ENCODE measurements at places on chromosomes 3 and 15.

- DNase-seq: no peak
These were observed 103.4 kb downstream of the LSAMP start for GRCh38 chr3:116341899-116342298.

GRCh38 chr3:37377670-37378069 is 203.3 kb upstream of the LRRFIP2 start:
- DNase-seq: no peak

DNA sequence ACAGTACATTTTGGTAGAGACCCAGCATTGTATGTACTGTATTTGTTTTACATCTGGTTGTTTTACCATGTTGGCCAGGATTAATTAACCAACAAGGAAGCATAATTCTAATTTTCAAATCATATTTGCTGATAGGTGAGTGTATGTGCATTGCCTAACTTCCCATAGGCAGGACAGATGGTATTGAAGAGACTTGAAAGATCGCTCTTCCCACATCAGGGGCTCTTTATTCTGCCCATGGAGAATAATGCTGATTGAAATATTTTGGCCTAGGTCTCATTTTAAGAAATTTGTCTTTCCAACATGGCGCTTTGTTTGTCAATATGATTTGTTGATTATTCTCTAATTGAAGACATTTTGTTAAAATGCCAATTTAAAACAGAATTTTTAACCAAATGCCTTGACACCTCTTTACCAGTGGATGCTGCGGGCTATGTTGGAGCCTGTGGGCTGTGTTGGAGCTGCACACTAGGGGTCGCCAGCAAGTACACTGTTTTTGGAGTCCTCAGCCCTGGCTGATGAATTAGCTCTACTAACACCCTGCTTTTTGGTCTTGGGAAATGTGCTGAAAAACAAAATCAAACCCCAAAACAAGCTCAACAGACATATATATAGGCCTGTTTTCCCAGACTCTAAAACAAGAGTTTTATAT is 5.3 kb downstream of the P2RY12 start:
- peak; percentile 14 for DNase-seq

- DNase-seq: no peak
These were observed 36.0 kb downstream of the TM2D3 start for GRCh38 chr15:101615986-101616848.

DNA sequence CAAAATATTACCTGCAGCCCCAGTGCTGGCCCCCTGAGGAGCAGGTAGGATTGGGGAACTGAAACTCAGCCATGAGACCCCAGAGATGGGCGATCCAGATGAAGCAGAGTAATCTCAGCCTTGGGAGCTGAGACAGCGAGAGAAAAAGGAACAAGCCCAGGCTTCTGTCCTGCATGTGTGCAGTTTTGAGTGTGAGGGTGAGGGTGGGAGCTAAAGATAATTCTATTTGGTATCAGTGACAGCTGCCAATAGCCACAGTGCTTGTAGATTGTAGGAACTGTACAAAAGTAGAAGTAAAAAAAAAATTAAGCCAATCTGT is 5.9 kb downstream of the ATP8B4 start:
- no peak for DNase-seq

GRCh38 chr3:116259984-116260383 is 185.3 kb downstream of the LSAMP start:
- no peak for DNase-seq

DNA sequence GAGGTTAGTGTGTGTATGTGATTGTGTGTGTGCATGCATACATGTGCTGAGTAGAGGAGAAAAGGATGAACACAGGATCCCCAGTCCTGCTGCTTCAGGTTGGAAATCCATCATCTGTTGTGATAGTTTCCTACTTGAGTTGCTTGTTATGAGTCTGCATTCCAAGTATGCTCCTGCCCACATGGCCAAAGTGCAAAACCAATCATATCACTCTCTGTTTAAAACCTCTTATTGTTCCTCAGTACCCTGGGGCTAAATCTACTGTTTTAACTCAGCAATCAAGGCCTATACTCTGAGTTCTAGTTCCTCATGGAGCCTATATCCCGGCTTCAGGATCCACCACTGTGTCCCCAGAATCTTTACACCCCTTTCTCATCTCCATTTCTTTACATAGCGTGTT is 139.9 kb upstream of the TLE3 start:
- no peak for DNase-seq

GRCh38 chr3:103389356-103389755 is 954.5 kb downstream of the ZPLD1 start:
- DNase-seq: no peak

DNA sequence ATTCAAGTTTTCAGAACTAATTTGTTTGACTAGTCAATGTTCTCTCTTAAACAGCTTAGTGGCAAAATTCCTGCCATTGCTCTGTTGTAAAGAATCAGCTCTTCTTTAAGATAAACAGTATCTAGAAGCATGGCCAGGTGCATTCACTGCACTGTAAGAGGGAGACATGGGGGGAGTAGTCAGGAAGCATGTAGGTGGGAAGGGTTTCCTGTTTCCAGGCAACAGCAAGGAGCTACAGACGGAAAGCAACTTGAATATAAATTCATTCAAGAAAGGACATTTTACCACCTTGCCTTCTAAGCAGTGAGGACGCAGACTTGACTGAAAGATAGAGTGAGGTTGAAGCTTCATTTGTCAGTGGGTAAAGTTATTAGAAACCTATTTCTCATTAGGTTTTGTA is 55.3 kb downstream of the BBX start:
- DNase-seq: no peak

GRCh38 chr3:36221975-36222374 is 158.3 kb upstream of the STAC start:
- no peak for DNase-seq

GRCh38 chr15:71052356-71052755 is 62.9 kb upstream of the THSD4 start:
- DNase-seq: no peak

GRCh38 chr15:49154799-49155109 is 645 bp downstream of the COPS2 start:
- DNase-seq: no peak

DNA sequence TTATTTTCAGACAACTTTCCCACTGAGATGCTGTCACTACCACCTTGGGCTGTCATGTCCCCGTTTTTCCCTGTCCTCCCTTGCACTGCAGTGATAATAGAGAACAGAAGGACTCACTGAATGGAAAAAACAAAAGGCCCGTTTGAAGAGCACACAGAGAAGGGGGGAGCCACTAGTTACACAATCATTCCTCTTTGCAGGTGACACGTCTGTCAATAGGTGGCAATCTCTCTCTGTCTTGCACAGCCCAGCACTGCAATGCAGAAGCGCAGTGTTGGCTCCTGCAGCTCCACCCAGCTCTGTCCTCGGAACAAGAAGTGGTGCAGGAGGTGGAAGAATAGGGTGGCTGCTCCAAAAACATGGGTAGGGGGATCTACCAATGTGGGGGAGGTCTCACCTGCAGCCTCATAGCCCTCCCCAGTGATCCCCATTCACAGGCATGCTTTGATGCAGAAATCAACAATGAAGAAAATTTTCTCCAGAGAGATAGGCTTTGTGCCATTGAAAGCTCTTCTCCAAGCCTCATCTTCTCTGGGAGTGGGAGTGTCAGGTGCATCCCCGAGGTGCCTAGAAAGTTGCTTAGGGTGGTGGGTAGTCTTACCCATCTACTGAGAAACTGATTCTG is 31.8 kb downstream of the FSTL1 start:
- peak; percentile 50 for DNase-seq

- peak; percentile 50 for DNase-seq
These were observed 67.2 kb downstream of the EFHB start for GRCh38 chr3:19866751-19867347.

DNA sequence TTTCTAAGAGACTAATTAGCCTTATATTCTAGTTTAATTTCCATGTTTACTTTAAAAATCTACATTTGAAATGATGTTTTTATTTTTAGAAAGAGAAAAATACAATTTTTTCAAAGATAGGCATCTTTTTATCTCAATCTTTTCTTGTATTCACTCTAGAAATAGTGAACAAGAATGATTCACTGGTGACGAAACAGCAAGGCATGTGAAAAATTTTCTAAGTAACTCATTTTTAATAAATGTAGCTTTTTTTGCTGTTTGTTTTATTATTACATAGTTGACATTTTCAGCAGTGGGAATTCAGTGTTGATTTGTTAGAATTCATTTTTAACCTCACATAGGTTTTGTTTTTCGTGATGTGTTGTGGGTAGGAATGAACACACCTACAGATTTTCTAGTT is 1226.4 kb downstream of the NSUN3 start:
- DNase-seq: no peak

DNA sequence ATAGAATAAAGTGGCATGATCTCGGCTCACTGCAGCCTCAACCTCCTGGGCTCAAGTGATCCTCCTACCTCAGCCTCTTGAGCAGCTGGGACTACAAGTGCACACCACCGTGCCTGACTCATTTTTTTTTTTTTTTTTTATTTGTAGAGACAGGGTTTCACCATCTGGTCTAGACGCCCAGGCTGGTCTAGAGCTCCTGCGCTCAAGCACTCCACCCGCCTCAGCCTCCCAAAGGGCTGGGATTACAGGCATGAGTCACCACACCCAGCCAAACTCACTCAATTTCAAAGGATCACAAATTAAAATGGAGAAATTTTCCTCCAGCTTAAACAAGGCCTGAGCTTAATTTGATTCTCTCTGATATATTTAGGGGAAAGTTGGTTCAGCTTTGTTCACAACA is 27.3 kb upstream of the NMB start:
- peak; percentile 91 for DNase-seq

DNA sequence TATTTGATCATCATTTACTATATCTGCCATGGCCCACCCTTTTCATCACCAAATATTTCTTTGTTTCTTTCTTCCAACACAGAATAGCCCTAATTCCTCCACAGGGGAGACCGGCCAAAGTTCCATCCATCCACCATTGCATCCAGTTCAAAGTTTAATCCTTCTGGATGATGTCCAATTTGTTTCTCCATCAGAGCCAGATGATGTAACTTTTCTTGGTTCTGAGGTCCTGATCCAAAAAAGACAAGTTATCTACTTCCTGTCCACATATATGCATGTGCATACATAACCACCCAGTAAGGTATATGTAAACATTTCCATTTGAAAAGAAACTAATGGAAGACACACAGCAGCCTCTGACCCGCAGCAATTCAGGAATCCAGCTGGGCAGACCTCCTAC is 237.3 kb downstream of the SHOX2 start:
- DNase-seq: no peak

GRCh38 chr3:57961177-57961827 is 46.9 kb upstream of the FLNB start:
- no peak for DNase-seq

DNA sequence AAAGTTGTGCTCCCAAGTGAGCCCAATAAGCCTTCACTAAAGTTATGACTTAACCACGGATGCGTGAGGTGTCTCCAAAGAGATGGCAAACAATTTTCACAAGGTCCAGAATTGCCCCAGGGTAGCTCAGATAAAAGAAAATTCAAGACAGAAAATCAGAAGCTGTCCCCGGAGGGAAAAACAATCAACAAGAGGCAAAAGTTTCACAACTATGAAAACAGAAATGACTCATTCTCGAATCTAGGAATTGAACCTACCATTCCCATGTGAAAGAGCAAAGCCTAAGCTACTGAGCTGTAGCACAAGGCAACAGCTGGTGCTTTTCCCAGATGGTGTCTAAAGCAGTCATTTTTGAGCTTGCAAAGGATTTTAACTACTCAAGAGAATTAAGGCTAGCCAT is 33.5 kb upstream of the MKRN3 start:
- peak; percentile 51 for DNase-seq

GRCh38 chr3:42524751-42525150 is 22.3 kb downstream of the VIPR1 start:
- no peak for DNase-seq

- DNase-seq: peak; percentile 53
These were observed 9.6 kb upstream of the BTLA start for GRCh38 chr3:112508860-112509259.

GRCh38 chr15:100836501-100836900 is 43.1 kb upstream of the ALDH1A3 start:
- DNase-seq: no peak

- DNase-seq: peak; percentile 97
These were observed 82.0 kb upstream of the LRIG1 start for GRCh38 chr3:66582721-66583423.

GRCh38 chr3:135161425-135161824 is 366.4 kb downstream of the EPHB1 start:
- DNase-seq: no peak

GRCh38 chr3:45666757-45667431 is 22.3 kb upstream of the SACM1L start:
- DNase-seq: no peak

DNA sequence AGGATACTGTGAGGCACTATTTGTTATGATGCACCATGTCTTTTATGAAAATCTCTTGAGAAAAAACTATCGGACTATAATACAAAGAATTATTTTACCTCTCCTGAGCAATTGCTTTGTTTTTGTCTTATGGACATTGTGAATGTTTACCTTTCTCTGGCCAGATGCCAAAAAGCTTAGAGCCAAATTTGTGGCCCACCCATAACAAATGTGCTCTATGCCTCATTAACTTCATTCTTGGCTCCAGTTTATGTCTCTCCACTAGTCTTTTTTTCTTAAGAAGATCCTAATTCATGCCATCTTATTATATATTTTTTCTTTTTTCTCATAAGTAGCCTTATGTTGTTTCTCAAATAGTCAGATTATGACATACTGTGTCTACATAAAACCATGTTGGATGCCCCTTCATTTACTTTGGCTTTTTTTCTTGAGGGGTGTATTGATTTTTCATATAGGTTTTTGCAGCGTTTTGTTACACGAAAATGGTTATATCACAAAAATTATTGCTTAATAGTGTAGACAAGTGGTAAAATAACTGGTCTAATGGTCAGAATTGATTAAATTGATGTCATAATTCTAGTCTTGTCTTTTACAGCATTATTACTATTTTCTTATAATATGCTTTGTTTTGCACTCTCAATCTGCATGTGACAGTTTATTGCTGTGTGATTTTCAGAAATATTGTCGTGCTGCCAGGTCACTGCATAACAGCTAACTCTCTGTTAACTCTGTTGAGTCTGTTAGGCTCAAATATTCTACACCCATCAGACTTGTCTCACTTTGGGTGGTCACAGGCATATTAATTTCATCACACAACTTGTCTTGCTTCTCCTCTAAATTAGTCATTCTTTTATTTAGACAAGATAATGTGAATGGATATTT is 18.2 kb downstream of the SENP8 start:
- no peak for DNase-seq

DNA sequence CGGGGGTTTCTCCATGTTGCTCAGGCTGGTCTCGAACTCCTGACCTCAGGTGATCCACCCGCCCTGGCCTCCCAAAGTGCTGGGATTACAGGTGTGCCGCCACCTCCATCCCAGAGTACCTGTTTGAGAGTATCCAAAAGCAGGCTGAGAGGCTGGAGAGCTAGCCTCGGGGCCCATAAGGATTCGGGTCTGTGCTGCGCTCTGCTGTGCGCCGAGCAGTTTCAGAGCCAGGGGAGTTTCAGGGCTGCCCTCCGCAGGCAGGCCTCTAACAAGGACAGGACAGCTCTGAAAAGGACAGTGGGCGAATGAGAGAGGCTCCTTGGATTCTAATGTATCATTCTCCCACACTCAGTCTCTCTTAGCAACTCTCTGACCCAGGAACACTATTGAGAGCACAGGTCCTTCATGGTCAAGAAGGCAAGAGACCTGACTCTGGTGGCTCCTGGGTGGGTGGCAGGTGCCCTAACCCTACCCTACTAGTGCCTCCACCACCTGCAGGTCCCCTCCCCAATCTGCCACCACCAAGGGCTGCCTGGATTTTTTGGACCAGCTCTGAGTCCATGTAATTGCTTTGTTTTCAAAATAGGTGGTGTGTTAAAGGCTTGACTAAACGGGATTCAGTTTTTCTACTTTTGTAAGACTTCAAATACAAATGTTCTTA is 27.8 kb downstream of the MAGEF1 start:
- no peak for DNase-seq

All from MV-4-11 (cell line).